ENCODE measurements at places on chromosomes 1 and 21.

- no peak for DNase-seq
Observed at GRCh38 chr1:22633697-22634463, 2.5 kb upstream of the C1QA start.

- DNase-seq, result no peak
Observed at GRCh38 chr1:163914785-163915413, 593.1 kb downstream of the NUF2 start.

GRCh38 chr1:65075123-65075976 is 72.7 kb upstream of the AK4 start:
- peak; percentile 69 for DNase-seq

GRCh38 chr21:37563641-37564340 is 197.2 kb downstream of the DYRK1A start:
- peak; percentile 97 for DNase-seq

DNA sequence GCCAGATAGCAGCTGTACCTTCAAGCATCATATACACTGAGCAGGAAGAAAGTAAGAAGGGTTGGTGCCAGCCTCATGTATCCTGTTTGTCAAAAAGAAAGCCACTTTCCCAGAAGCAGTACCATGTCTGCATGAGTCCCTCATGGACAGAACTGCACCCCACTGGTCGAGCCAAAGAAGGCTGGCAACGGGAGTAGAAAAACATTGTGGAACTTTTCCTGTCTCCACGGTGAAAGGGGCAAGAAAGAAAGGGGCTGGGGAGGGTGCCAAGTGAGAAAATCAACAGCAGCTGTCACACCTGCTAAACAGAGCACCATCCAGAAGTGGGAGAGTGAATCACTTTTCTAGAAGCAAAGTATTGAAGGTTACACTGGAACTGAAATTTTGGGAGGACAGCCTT is 621.7 kb downstream of the LMO4 start:
- no peak for DNase-seq

DNA sequence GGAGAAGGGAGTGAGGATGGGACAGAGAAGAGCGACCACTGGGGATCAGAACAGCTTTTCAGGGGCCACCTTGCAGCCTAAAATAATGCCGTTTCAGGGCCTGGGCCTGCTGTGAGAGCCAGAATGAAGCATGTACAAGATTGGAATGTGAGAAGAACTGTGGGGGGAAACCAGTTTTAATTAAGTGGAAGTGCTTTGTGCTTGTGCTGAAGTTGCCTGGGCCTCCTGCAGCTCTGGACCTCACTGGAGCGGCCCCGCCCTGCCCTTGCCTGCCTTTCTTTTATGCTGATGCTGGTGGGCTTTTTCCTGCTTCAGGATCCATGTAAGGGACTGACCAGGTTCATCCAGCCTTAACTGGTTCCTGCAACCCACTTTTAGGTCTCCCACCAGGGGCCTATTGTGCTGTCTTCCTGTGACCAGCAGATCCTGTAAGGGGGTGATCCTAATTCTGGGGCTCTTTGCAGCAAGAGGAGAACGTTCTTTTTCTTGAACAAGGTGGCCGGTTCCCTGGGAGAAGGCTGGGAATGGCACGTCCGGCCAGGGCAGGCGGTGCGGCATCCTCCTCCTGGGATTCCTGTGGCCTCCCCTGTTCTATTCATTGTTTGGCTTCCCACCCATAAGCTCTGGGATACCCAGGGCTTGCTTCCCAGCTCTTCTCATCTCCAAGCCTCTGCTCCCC is 3.2 kb downstream of the C1orf226 start:
- DNase-seq, result no peak

- DNase-seq, result no peak
Observed at GRCh38 chr1:222601257-222601656, 11.5 kb upstream of the TAF1A start.

- DNase-seq, result no peak
Observed at GRCh38 chr1:67825591-67825990, 7.7 kb downstream of the GNG12 start.

DNA sequence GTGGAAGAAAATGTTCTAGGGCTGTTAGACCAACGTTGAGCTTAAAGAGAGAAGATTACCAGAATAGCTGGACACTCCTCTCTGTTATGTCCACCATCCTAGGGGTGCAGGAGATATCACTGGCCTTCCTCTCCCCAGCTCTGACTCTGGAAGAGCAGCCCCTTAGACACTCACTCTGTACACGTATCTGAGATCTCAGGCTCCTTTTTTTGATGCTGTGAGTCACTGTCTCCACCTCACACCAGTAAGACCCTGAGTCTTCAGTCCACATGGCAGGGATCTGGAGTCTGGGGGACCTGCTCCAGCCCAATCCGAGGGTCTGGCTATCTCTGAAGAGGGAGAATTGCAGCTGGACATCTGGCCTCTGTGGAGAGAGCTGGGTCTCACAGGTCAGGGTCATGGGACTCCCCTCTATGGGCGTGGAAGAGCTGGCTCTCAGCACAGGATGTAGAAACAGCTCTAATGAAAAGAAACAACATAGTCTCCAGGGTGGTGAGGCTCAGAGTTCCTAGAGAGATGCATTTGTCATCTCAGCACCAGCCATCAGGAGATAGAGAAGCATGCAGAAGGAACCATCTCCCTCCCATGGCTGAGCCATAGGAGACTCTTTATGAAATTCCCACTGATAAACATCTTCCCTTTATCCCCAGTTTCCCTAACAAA is 3.5 kb downstream of the FCRL3 start:
- no peak for DNase-seq
